ENCODE measurements at places on chromosomes 16 and 17.
A peak's percentile ranks its signal among the peaks of the same experiment; 100 is the strongest.

DNA sequence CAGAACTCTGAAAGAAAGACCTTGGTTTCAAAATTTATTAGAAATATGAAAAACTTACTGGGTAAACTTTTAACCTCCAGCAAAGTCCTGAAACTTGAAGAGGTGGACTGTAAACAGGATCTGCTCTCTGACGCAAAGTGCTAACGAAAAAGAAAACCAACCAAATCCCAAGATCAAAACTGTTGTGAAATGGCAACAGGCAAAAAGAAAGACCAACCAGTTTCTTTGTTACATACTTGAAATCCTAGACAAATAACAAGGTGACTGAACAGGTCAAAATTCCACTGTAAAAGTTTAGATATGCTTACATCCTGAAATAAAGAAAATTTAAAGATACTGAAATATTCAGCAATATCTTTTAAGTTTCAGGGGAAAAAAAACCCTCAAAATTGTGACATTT lies 44.2 kb downstream of the TRIM37 start:
- DNase-seq, result no peak

GRCh38 chr17:75476752-75477489 lies 20.5 kb downstream of the TMEM94 start:
- no peak for DNase-seq

GRCh38 chr16:6512512-6512911 lies 820.1 kb upstream of the RBFOX1 start:
- no peak for DNase-seq

GRCh38 chr16:49275050-49275730 lies 6.4 kb downstream of the CBLN1 start:
- DNase-seq, result no peak

- DNase-seq, result no peak
These were observed 67.1 kb downstream of the CLEC18A start for GRCh38 chr16:70018254-70018653.

GRCh38 chr17:2400474-2400866 lies 390 bp downstream of the MNT start:
- DNase-seq, result peak; percentile 54

DNA sequence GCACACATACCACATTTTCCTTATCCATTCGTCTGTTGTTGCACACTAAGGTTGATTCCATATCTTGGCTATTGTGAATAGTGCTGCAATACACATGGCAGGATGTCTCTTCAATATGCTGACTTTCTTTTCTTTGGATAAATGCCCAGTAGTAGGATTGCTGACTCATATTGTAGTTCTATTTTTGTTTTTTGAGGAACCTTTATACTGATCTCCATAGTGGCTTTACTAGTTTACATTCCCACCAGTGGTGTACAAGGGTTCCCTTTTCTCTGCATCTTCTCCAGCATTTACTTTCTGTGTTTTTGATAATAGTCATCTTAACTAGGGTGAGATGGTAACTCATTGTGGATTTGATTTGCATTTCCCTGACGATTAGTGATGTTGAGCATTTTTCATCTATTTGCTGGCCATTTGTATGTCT lies 118.1 kb downstream of the STXBP4 start:
- DNase-seq, result peak; percentile 2

DNA sequence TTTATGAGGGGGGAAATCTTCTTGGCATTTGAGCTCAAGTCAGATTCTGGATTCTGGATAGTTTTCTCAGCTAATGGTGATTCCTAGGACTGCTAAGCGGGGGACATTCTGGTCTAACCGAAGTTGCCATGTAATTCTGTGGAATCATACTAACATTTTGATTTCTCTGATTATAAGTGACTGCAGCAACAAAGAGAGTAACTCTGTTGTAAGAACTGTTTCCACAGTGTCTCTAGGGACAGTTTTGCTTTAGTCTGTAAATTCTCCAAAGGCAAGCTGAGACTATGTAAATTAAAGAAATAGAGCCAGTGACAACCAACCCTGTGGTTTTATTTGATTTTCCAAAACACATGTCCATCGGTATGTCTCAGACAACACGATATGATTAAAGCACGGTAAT lies 286.2 kb downstream of the IRX3 start:
- no peak for DNase-seq

DNA sequence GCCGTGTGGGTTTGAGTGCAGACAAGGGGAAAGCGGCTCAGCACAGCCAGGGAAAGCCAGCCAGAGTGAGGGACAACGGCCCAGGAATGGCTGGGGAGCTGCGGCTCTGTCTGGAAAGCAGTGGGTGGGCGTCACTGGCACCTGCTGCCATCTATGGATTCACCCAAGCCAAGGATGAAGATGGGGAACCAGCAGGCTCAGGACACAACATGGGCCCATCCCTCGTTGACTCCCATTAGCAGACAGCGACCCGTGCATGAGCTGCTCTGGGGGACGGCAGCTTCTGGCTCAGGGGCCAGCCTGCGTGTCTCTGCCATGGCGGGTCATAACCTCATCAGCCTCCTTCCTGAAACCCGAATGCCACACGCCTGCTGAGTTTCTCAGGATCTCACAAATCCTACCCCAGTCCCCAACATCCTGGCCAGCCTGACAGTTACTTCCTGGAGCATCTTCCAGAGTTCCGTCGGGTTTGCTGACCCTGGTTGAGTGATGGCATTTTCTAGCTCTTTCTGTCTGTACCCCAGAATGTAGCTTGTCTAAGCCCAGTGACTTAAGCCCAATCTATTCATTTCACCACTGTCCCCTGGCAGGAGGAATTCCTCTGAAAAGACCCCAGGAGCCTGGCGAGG lies 50.7 kb downstream of the SLC7A5 start:
- DNase-seq, result no peak

DNA sequence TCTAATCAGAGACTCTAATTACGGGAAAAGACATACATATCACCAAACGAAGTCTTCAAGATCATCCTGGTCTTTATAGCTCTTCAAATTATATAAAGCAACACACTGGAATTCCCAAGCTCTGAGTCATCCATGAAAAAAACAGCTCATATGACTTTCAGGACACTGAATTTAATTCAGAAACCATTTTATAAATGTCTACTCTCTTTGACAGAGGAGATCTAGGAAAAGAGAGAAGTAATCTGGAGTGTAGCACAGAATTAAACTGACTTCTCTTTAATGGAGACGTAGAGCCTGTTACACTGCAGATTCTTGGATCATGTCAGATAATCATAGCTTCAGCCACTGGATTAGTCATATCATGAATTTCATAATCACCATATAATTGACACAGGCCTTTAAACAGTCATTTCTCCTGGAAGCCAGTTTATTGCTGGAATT lies 86.8 kb upstream of the WSB1 start:
- no peak for DNase-seq

DNA sequence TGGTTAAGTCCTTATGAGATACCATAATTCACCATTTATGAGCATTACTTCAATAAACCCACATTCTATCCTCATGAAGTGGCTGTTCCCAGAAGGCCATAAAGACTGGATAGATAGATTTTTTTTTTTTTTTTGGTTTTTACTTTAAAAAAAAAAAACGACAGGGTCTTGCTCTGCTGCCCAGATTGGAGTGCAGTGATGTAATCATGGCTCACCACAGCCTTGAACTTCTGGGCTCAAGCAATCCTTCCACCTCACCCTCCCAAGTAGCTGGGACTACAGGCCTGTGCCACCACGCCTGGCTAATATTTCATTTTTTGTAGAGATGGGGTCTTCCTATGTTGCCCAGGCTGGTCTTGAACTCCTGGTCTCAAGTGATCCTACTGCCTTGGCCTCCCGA lies 102.3 kb downstream of the XYLT1 start:
- no peak for DNase-seq

- no peak for DNase-seq
These were observed 81.1 kb downstream of the MSI2 start for GRCh38 chr17:57337390-57337789.

- no peak for DNase-seq
These were observed 143.8 kb upstream of the FOXF1 start for GRCh38 chr16:86366481-86366880.

DNA sequence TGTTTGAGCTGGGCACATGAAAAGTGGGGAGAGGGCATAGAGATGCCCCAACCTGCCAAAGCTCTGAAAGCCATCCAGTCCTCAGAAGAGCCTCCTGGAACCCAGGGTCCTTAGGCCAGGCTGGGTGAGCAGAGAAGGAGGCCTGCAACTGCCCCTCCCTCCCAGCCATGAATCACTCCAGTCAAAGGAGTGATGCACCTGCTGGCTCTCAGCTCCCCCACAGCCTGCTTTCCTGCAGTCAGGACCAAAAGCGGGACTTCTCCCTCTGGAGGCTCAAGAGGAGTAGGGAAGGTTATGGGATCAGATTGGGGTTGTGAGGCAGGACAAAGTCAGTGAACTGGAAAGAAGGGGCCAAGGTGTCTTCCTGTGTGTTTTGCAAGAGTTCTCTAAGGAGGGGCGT lies 145.6 kb downstream of the TMEM132E start:
- DNase-seq, result no peak

- DNase-seq, result peak; percentile 43
These were observed 56.4 kb upstream of the SLC25A19 start for GRCh38 chr17:75345514-75346167.

- no peak for DNase-seq
These were observed 16.5 kb downstream of the ZP2 start for GRCh38 chr16:21194771-21195301.

- DNase-seq, result no peak
These were observed 14.6 kb upstream of the CIBAR2 start for GRCh38 chr16:85126705-85127378.

GRCh38 chr17:38578229-38579082 lies 27.3 kb downstream of the SRCIN1 start:
- no peak for DNase-seq

DNA sequence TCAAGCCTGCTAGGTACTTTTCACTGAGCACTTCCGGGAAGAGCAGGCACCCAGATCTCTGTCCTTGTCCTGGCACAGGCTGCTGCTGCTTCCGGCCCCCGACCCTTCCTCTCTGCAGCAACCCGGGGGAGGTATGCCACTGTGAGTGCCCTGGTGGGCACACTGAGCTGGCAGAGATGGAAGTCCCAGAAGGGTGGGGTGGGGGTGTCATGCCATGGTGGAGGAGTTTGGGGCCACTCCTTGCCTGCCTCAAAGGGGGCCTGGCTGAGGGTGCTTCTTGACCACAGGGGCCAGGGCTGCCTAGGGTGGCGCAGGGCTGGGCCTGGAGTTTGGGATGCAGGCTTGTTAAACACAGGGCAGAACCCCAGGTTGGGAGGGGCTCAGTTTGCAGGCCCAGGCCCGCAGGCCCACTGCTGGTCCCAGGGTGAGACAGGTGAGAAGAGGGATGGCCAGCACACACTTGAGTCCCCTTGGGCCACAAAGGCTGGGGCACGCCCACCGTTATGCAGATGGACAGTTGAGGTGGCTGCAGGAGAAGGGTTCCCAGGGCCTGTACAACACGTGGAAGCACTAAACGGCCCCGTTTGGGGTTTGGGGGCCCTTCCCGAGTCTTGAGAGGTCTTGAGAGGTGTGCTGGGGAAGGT lies 8.7 kb downstream of the TMEM235 start:
- DNase-seq, result no peak

DNA sequence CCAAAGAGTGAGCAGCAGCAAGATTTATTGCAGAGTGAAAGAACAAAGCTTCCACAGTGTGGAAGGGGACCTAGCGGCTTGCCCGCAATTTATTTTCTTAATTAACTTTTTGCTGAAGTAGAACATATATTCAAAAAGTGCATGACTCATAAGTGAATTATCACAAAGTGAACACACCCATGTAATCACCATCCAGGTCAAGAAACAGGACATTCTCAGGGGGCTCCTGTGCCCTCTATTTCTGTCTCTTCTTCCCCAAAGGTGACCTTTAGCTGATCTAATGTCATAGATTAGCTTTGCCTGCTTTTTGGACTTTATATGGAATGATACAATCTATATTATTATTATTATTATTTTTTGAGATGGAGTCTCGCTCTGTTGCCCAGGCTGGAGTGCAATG lies 19.9 kb downstream of the ERAL1 start:
- no peak for DNase-seq

DNA sequence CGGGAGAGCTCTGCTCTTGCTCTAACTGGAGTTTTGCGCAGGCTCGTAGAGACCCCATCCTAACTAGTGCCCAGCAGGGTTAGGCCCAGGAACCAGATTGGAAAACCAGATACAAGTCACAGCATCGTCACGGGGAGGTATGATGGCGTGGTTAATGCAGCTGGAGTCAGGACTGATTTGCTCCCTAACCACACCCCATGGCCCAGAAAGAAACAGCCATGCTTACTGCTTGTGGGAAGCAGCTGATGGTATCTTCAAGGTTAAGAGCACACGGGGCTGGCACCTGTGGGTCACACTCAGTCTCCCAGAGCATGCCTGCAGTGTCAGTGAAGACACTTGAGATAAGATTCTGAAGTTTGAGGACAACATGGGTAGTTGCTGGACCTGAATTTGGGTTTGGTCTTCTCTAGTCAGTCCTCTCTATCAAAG lies 60.2 kb downstream of the WIPI1 start:
- DNase-seq, result no peak

DNA sequence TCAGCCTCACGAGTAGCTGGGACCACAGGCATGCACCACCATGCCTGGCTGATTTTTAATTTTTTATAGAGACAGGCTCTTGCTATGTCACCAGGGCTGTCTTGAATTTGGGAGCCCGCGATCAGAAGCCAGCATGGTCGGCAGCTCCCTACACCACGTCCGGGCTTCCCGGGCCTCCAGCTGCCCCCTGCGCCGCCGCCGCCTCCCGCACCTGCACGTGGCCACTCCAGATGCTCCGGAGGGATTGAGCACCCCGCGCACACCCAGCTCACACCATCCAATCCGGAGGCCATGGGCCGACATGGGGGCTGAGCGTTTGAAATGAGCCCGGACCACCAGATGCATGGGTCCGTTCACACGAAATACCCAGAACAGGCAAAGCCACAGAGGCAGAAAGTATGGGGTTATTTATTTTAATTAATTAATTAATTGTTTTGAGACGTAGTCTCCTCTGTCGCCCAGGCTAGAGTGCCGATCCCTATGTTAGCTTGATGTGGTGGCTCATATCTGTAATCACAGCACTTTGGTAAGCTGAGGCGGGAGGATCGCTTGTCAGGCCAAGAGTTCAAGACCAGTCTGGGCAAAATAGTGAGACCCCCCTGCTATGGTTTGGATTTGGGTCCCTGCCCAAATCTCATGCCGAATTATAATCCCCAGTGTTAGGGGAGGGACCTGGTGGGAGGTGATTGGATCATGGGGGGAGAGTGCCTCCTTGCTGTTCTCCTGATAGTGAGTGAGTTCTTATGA lies 17.1 kb upstream of the PDXDC1 start:
- no peak for DNase-seq

DNA sequence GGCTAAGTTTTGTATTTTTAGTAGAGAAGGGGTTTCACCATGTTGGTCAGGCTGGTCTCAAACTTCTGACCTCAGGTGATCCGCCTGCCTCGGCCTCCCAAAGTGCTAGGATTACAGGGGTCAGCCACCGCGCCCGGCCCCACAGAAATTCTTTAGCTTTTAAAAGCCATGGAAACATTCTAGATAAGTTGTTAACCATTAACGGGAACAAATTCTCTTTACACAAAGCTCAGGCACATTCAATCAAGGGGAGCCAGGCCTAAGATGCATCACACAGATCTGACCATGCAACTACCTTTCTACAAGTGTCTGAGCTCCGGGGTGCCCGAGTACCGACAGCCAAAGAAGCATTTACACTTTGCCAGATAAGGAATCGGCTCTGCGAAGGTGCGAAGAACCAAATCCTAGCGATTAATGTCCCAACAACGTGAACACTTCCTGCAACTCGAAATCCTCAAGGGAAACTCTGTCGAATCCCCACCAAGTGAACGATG lies 1.0 kb downstream of the EMC8 start:
- DNase-seq, result no peak
